Mesenchymal stem cell (in vitro differentiated cells and primary cell): ENCODE measurements at places on chromosomes 7 and 10.

- DNase-seq, result no peak
These were observed 22.1 kb downstream of the RAMP3 start for GRCh38 chr7:45179666-45180065.

- DNase-seq, result peak; percentile 91
These were observed 20.9 kb upstream of the KLF6 start for GRCh38 chr10:3805791-3806461.

- no peak for DNase-seq
These were observed 124.2 kb downstream of the PPP1R3A start for GRCh38 chr7:113794573-113794972.

- DNase-seq, result no peak
These were observed 28.3 kb upstream of the ZMIZ2 start for GRCh38 chr7:44720301-44720700.

DNA sequence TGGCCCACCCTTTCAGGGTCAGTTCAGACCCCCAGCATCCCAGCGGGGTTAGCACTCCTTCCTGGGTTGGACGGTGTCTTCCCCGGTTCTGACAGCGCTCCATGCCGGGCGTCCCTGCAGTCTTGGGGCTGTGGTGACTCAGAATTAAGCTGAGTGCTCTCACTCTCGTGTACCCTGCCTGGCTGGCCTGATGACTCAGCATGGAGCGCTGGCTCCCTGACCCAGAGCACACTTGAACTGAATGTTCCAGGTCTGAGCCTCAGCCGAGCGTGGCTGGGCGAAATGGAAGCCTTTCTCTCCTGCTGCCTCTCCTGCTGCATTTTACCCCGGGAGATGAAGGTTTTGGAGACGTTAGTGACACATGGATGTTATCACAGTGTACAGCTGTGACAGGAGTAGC, 7.1 kb downstream of the BAG3 start:
- DNase-seq, result peak; percentile 97
